A549 treated with CORT108297 at 1 μM for 4 hours (cell line): ENCODE measurements at places on chromosomes 11 and 22. TPM values are rescaled to one million over a fixed set of nuclear protein-coding genes. Genes with fewer than 3 reads are reported as not detected.

The APOA1 gene
- 0.13 to 0.20 TPM (median 0.16 TPM) in 5 replicates for total RNA-seq

The LDLRAD3 gene
- total RNA-seq: 20.0 to 26.0 TPM (median 24.2 TPM) in 5 replicates

The RAB38 gene
- 0.78 to 1.4 TPM (median 1.0 TPM) in 5 replicates for total RNA-seq

The KLHL22 gene
- 7.6 to 11.9 TPM (median 9.8 TPM) in 5 replicates for total RNA-seq

The OR51E1 gene
- total RNA-seq: not detected in 5 replicates

The KRTAP5-1 gene
- not detected in 5 replicates for total RNA-seq

The EFCAB6 gene
- total RNA-seq: 0.38 to 0.62 TPM (median 0.51 TPM) in 5 replicates

The OVCH2 gene
- total RNA-seq: not detected in 5 replicates

The E2F8 gene
- total RNA-seq: 5.5 to 6.8 TPM (median 6.2 TPM) in 5 replicates

The STK33 gene
- 3.2 to 5.2 TPM (median 4.4 TPM) in 5 replicates for total RNA-seq

The INPP5J gene
- total RNA-seq: 0.50 to 0.78 TPM (median 0.72 TPM) in 5 replicates

The BCO2 gene
- total RNA-seq: 0.40 to 1.2 TPM (median 0.80 TPM) in 5 replicates

The OVOL1 gene
- 0.02 to 0.09 TPM (median 0.07 TPM) in 3 of 5 replicates, not detected in the others for total RNA-seq

The NCF4 gene
- 0.07 TPM in 1 of 5 replicates, not detected in the others for total RNA-seq

The SLC22A12 gene
- not detected in 5 replicates for total RNA-seq

The SHANK2 gene
- 6.5 to 8.8 TPM (median 7.7 TPM) in 5 replicates for total RNA-seq

The VWCE gene
- 0.48 to 0.72 TPM (median 0.61 TPM) in 5 replicates for total RNA-seq

The PGA3 gene
- 0.06 TPM in 1 of 5 replicates, not detected in the others for total RNA-seq

The PTGDR2 gene
- 0.06 to 0.08 TPM (median 0.07 TPM) in 4 of 5 replicates, not detected in the other for total RNA-seq
